ENCODE measurements at places on chromosomes 6 and 20. TPM values are rescaled to one million over a fixed set of nuclear protein-coding genes. Genes with fewer than 3 reads are reported as not detected.

Gene RAET1G
- not detected for total RNA-seq

DNA sequence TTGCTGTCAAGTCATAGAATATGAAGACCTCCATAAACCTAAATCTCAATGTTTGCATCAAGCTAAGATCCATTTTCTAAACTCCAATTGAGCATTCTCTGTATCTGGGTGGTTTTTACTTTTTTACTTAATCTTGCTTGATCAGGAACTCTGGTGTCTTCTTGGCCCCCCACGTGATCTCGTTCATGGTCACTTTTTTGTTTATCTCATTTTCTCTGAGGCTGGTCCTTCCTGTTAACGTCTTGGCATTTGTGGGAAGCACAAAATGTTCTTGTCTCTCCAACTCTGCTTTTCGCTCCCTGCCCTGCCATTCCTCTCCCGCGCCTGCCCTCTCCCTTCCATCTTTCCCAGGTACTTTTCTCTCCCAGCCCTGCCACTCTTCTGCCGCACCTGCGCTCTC is 14.0 kb upstream of the MAPRE1 start:
- DNase-seq = no peak

DNA sequence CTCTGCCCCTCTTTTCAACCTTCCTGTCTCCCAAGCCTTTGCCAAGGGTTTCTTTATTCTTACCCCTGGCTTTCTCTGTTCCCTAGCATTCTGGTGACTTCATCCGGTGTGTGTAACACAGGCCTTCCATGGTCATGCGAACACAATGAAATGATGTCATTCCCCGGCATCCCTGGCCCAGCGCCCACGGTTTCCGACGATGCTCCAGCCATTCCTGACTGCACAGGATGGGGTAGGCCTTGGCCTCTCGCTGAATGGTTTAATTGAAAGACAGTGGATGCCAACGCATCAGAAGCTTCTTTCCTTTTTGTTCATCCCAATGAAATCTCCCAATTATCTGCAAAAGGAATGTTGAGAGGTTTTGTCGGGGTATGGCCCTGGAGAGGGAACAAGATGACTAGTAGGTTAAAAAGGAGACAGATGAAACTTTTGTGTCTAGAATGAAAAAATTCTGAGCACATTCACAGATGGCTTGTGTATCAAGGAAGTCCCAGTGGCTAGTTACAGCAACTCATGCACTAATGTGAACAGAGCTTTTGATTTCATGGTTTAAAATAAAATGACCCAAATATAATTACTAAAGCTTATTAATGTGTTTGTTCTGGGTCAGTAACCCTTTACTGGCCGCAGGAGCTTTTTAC is 655.0 kb downstream of the QKI start:
- no peak for DNase-seq

- DNase-seq = no peak
Measured at GRCh38 chr6:111824608-111825337, 48.5 kb downstream of the FYN start.

GRCh38 chr6:44077214-44077946 is 49.9 kb downstream of the MRPL14 start:
- DNase-seq = no peak

Gene BIRC7
- total RNA-seq = not detected

DNA sequence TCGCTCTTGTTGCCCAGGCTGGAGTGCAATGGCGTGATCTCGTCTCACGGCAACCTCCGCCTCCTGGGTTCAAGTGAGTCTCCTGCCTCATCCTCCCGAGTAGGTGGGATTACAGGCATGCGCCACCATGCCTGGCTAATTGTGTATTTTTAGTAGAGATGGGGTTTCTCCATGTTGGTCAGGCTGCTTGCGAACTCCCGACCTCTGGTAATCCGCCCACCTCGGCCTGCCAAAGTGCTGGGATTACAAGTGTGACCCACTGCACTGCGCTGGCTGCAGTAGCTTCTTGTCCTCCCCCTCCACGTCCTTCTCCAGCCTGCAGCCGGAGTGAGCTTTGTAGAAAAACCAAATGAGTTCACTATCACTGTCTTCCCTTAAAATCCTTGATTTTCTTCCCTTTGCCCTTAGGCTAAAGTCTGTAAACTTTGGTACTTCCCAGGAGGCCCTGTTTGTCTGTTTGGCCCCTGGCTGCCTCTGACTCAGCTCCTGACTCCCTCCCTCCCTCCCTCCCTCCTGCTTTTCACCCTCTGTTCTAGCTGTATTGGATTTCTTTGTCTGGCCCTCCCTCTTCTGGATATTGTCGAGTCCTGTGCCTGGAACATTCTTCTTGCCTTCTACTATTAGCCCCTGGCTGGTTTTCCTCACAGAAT is 12.9 kb downstream of the PARD6B start:
- no peak for DNase-seq

GRCh38 chr20:22426772-22427171 is 157.6 kb downstream of the FOXA2 start:
- no peak for DNase-seq

- DNase-seq = no peak
Measured at GRCh38 chr6:98942263-98942803, 5.4 kb downstream of the FBXL4 start.

Gene DLL1
- total RNA-seq = 4.5 TPM

- no peak for DNase-seq
Measured at GRCh38 chr20:45872626-45873025, 8.4 kb upstream of the ZSWIM1 start.

- peak; percentile 62 for DNase-seq
Measured at GRCh38 chr20:38805502-38805957, at the start of gene PPP1R16B. PPP1R16B (plus strand) TSS chr20:38805697; CDS start chr20:38835926, 30,229 bp downstream.

Gene LGSN
- not detected for total RNA-seq

Gene TMEM242
- total RNA-seq = 13.2 TPM

Gene SOX18
- total RNA-seq = 0.20 TPM

Gene SOBP
- total RNA-seq = not detected

- DNase-seq = no peak
Measured at GRCh38 chr6:5552243-5552642, 290.9 kb downstream of the FARS2 start.

Gene SLC35F1
- total RNA-seq = not detected

- peak; percentile 84 for DNase-seq
Measured at GRCh38 chr20:21505161-21505809, 8.6 kb downstream of the NKX2-2 start.

DNA sequence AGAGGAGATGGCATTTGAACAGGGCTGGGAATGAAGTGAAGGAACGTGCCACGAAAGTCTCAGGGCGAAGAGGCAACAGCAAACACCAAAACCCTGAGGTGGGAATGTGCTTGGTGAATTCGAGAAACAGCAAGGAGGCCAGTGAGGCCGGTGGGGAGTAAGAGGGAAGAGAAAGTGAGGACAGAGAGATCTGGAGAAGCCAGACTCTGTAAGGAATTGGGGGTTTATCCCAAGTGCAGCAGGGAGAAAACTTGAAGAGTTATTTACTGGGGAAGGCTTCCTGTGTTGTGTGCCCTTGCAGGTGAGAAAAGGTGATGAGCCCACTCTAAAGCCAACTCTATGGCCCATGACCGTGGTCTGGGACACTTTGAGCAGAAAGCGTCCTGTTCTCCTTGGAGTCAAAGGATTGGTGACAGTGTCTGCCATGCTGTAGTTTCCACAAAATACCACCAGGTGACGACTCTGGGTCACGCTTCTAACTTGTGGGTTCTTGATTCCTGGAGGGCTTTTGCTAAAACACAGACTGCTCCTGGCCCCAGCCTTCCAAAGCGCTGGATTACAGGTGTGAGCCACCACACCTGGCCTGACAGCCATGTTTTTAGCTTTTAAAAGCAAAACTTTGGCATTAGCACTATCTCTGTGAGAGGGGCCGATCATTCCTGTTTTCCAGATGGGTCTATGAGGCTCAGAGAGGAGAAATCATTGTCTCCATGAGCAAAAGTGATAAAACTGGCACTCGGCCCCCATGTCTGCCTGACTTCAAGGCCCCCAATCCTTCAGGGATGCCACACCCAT is 18.0 kb upstream of the CSNK2A1 start:
- no peak for DNase-seq

GRCh38 chr6:149024361-149024760 is 277.5 kb downstream of the UST start:
- DNase-seq = no peak

Gene GTSF1L
- not detected for total RNA-seq

DNA sequence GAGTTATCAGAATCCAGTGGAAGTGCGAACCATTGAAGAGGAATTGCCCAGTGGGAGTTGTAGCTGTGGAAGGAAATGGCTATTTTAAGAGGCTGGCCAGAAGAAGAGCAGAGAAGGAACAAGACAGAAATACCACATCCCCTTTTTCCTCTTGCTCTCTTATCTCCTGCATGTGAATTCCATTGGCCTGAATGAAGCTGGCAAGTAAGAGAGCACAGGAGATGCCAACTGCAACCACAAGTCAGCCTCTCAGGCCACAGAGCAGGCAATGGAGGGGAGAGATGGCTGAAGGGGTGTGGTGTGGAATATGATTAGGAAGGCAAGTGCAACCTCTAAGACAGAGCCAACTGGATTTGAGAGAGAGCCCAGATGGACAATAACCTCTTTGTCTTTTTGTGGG is 362.7 kb upstream of the IMPG1 start:
- no peak for DNase-seq

GRCh38 chr6:91341473-91341872 is 754.6 kb upstream of the MAP3K7 start:
- DNase-seq = no peak

- DNase-seq = no peak
Measured at GRCh38 chr6:96571551-96571950, 8.6 kb downstream of the FHL5 start.

Gene PRL
- not detected for total RNA-seq

DNA sequence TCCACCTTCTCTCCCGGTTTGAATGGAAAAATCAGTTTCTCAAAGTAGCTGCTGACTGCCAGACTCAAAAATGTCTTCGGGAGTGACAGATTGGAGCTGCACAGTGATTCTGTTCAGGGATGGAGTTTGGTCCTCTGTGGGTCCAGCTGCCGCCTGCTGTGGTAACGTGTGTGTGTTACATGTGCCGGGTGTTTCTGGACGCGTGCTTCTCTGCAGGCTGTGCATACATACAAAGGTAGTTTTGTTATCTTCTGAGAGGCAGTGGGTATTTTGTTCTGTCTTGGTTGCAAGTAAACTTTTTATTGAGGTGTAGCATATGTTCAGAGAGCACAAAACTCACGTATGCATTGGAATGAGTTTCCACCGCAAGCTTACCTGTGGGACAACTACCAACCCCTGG is 41.3 kb upstream of the NAA20 start:
- no peak for DNase-seq

DNA sequence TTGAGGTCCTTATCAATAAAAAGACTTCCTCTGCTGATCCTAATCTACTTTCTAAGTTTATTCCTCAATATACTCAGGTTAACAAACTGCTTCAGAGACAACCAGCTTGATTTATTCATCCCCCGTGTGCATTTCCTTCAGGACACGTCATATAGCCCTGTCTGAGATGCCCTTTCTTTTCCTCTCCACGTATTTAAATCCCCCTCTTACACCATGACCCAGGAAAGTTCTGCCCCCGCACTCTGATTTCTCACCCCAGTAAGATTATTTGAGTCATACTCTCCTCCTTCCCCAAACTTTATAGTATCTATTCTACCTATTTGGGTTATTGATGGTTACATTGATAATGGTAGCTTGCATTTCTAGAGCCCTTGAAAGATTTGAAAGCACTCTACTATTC is 9.8 kb upstream of the CGA start:
- DNase-seq = no peak

GRCh38 chr20:36645998-36646397 is at the start of gene SLA2:
SLA2 (minus strand) TSS chr20:36646196; CDS start chr20:36641335, 4,861 bp downstream.
- DNase-seq = peak; percentile 36

DNA sequence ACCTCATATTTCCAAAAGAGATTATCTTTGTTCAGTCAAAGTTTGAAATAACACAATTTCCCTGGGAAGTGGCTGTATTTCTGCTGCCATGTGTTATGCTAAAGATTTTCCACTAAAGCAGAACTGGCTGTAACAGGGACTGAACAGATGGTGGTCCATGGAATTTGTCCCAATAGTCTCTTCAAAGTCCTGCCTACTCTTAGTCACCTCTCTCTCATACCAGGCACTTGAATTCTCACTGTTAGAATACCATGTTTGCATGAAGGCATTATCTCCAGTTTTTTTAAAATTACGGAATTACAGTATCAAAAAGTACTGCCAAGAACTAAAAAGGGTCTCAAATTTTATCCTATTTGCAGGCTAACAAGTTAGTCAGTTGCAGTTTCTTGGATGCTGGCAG is 105.0 kb upstream of the HDDC2 start:
- DNase-seq = no peak

Gene PTGIS
- not detected for total RNA-seq

Gene WFDC5
- total RNA-seq = not detected

GRCh38 chr6:134134654-134135053 is 82.2 kb upstream of the SLC2A12 start:
- DNase-seq = no peak

DNA sequence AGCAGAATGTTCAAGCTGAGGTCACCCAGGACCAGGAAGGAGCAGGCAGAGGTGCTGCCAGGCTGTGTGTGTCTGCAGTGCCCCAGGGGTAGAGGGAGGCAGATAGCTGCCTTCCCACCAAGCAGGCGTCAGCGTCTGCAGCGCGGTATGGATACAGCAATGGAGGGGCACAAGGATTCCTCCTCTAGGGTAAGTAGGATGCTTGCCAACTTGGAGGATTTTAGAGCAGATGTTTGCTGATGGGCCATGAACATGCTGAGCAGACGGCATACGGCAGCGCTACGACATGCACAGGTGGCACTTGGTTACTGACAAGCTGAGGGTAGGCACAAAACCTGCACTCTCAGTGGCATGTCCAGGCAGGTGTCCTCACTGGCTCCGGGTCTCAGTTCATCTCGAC is 48.1 kb downstream of the PSMG4 start:
- DNase-seq = no peak

GRCh38 chr6:33443619-33444504 is 10.5 kb upstream of the ZBTB9 start:
- DNase-seq = no peak

Gene TMEM217
- total RNA-seq = not detected

Gene RRAGD
- 7.4 TPM for total RNA-seq
